CD4-positive, alpha-beta T cell treated with Interleukin-1 beta for 1 hour (primary cell): ENCODE measurements at places on chromosomes 1 and 21.

- DNase-seq = no peak
Measured at GRCh38 chr1:95309031-95309471, 75.0 kb downstream of the RWDD3 start.

DNA sequence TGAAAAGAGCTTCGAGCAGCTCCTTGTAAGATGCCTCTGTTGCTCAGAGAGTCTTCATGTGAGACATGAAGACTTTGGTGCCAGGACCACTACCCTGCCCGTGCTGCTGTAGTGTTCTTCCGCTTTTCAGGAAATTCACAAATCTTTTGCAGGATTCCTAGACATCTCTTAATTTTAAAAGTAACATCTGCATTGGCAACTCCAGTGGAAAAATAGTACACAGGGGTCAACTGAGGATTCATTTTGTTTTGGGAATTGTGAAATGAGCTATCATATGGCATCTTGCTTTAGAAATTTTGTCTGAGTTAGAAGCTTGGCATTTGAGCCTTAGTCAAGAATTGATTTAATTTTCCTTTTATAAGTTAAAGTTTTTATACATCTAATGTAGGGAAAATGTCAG, 7.2 kb downstream of the PRDM2 start:
- DNase-seq = no peak

- no peak for DNase-seq
Measured at GRCh38 chr1:180231936-180232335, 1.9 kb downstream of the LHX4 start.

DNA sequence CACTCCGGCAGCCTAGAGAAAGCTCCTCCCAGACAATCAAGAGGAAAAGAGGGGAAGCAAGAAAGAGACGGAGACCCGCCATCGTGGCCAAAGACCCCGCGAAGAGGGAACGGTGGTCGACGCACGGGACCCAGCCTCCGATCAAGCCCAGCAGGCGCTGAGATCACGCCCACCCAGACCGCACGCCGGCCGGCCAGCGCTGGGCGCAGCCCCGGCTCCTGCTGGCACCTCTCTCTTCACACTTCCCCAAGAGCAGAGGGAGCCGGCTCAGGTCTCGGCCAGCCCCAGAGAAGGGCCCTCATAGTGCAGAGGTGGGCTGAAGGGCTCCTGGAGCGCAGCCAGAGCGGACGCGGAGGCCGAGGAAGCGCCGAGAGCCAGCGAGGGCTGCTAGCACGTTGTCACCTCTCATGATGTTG, 918.4 kb upstream of the ADAMTS5 start:
- DNase-seq = no peak
